ENCODE measurements at places on chromosomes 2 and 18.

DNA sequence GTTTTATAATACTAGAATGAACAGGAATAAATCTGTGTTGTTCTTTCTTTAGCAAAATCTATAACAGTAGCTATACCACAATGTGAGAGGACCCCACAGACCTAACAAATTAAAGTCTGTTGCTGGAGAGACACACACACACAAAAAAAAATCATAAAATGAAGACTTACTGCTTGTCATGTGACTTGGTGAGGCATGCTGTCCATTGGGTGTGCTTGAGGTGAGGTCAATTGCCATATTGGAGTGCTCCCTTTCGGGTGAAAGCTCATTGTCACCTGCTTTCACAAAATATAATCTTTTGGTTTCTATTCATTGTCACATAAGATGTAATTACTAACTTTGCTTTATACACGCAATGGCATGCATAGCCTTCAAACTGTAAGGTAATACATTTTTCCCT is 3.9 kb downstream of the IKZF2 start:
- no peak for ATAC-seq

- ATAC-seq = no peak
Observed at GRCh38 chr2:85959826-85960225, 71.0 kb upstream of the ST3GAL5 start.

DNA sequence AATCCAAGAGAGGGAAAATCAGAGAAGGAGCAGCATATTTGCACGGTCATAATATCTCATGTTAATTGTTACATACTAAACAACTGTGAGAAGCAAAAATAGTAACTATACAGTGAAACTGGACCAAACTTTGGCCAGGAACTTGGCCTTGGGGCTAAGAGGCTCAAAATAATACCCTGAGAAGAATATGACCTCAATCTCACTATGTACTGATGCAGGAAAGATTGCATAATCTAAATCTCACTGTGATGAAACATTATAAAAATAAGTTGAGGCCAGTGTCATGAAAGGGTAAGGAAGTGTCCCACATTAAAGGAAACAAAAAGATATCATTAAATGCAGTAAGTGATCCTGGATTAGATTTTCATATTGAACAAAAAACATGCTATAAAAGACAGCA is 36.5 kb downstream of the ZRANB3 start:
- ATAC-seq = no peak

DNA sequence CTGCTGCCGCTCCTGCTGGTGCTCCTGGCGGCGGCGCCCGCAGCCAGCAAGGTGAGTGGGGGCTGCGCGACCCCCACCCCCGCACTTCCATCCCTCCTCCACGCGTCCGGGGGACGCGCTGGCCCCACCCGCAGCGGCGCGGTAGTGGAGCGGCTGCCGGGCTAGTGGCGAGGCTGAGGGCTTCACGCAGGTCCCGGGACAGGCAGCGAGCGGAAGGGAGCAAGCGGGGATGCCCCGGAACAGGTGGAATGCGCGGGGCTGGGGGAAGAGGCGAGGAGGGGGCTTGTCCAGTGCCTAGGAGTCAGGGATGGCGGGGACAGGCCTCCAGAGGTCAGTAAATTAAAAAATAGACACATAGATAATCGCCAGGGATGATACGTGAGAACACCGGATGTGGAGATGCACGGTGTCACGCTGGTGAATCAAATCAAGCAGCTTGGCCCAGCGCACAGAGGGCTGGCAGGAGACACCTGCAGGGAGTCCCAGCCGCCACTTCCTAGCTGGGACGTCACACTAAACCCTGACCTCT is 403 bp downstream of the COL4A3 start:
- peak; percentile 80 for ATAC-seq

DNA sequence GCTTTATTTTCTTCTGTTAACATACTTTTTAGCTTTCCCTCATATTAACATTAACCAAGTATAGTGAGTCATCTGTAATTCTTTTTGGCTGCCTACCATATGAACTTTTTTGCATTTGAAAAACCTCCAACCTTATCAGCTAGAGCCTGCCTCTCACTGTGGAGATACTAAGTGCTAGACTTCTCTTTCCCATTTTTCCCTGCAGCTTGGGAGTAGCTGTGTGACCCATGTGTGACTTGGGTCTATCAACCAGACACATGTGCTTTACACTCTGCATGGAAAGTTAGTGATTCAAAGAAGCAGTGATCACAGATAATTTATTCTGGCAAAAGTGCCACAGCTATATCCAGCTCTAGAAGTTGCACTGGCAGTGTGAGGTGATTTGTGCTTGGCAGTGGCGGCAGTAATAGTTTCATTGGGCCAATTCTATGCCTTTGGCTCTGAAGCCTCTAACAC is 36.3 kb downstream of the PREPL start:
- no peak for ATAC-seq

GRCh38 chr18:25239581-25240419 is 112.2 kb downstream of the ZNF521 start:
- ATAC-seq = no peak

- no peak for ATAC-seq
Observed at GRCh38 chr2:145283131-145283530, 763.2 kb upstream of the ZEB2 start.

- peak; percentile 10 for ATAC-seq
Observed at GRCh38 chr18:62526098-62527025, 3.5 kb downstream of the ZCCHC2 start.

DNA sequence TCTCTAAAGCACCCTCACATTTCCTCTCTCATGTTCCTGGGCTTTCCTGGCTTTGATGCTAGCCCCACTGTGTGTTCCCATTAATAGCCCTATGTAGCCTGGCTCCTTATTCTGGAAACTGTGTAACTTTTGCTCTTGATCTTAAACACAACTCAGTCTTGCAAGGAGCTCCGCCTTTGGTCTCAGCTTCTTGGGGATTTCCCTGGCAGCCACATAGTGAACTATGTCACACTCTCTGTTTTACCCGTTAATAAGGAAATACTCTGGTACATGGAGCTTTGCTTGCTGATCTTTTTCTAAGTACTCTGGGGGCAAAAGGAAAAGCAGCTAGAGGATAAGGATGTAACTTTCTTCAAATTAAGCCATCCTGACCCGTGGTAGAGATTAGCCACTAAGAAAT is 259.3 kb downstream of the NEDD4L start:
- peak; percentile 87 for ATAC-seq

DNA sequence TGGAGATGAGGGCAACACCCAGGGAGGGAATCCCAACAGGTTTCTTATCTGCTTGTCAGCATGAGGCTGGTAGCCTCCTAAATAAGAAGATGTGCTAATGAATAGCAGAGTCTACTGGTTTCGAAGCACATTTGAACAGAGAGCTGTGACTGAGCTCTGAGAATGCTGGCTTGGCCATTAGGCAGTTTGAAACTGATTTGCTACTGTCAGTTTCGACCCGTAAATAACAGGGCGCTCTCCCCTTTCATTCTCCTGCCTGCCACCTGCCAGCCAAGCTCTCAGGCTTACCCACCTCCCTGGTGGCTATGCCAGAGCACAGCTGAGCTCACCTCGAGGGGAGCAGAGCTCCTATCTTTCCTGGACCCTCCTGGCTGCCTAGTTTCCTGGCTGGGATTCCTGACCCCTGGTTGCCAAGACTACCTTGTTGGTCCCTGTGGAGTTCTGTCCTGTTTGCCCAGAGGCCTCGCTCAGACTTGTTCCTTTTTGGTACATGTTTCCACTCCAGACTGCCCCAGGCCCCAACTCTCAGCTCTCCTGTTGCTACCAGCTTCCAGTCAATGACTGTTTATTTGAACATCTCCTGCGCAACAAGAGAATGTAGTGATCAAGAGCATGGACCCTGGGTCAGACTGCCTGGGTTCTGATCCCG is 102.3 kb upstream of the ALPP start:
- ATAC-seq = no peak

GRCh38 chr2:37843556-37843955 is 81.5 kb upstream of the RMDN2 start:
- ATAC-seq = no peak

DNA sequence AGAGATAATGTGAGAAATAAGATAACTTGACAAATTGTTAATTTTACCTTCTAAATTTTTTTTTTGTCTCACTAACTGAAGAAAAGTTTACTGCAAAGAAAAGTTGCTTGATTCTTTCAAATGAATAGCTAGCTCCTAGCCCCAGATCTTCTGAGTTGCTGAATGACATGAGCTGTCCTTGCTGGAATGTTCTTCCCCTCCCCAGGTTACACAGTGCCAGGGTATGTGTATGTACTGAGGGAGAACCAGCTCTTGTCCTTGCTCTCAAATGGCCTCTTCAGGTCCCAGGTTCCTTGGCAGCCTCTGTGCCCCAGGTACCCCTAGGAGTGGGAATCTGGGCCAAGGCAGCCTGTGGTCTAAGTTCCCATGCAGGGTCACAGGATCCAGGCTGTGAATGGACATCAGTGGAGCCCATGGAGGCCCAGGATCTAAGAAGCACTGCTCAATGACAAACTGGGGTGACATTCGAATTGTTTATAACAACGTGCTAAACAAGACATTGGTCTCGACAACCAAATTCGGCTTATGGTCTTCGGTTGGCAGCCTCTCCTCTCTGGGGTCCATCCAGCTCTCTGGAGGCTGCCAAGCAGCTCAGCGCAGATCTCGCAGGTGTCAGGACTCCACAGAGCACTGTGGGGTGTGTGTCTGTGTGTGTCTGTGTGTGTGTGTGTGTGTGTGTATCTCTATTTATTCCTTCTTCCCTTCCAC is 17.1 kb upstream of the INO80C start:
- ATAC-seq = no peak

DNA sequence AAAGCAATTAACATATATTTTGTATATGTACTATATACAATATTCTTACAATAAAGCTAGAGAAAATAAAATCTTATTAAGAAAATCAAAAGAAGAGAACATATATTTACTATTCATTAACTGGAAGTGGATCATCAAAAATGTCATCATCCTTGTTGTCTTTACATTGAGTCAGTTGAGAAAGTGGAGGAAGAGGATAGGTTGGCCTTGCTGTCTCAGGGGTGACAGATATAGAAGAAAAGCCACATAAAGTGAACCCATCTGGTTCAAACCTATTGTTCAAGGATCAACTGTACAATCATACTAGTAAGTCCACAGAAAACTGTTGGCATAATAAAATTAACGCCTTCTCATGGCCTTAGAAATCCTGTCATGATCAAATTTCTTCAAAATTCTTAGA is 26.6 kb downstream of the SESTD1 start:
- no peak for ATAC-seq

GRCh38 chr18:66168685-66169235 is 417.9 kb downstream of the CDH7 start:
- ATAC-seq = no peak

- ATAC-seq = peak; percentile 70
Observed at GRCh38 chr2:176638167-176639015, 369.1 kb downstream of the MTX2 start.

DNA sequence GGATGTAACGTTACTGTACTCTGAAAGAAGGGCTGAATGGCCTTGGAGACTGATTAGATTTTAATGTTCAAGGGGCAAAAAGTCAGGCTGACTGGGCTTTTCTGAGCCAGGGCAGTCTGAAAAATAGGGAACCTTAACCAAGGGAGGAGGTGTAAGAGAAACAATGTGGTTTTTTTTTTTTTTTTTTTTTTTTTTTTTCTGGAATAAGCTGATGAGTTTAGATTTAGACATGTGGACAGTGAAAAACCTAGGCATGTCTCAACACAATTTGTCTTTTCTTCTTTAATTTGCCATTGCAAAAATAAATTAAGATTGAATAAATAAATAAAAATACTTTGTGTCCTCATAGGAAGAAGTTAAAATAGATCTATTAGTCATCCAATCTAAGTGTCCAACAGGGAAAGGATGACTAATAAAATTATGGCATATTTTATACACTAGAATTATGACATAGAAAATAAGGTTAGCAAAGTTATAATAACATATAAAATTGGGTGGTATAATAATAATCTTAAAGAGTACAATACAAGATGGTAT is 237.6 kb upstream of the TRIB2 start:
- no peak for ATAC-seq

GRCh38 chr2:232980683-232981082 is 32.4 kb downstream of the NGEF start:
- no peak for ATAC-seq

- no peak for ATAC-seq
Observed at GRCh38 chr2:196987298-196987648, 60.8 kb upstream of the PGAP1 start.

DNA sequence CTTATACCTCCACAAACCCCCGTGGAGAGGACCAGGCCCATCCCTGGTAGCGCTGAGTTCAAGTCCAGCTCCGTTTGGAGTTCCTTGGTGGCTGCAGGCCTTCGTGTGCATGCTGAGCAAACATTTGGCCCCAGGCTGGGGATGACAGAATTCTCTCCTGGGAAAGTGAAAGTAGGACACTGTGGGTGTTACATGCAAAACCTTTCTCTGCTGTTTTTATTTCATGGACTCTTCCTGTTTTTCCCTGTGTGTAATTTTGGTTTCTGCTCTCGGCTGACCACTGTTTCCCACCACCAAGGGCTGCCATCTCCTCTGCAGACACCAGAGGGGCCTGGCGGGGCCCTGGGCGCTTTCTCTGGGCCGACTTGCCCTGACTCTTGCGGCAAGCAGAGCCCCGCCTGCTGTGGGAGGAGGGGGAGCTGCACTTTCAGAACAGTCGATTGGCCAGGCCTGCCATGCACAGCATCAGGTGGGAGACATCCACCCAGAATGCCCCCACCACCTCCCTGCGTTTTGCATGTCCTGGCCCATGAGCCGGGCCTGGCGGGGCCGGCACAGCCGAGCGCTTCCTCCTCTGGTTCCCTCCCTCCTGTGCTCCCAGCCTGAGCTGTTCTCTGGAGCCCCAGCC is 102.4 kb downstream of the CABLES1 start:
- peak; percentile 71 for ATAC-seq

DNA sequence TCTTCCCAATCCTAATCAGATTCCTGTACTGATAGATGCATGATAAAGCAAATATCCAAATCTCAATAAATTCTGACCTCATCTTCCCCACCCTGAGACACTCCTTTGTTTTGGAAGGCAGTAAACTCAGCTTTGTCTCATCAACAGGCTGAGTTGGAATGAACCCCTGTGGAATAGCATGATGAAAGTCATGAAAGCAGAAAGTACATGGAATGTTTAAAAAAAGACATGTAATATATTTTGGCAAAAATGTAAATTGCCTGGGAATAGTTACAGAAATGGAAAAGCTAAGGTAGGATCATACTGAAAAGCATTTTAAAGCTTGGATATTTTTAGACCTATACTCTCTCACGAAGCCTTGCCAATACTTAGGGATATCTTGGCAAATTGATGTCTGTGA is 468.7 kb upstream of the CDH7 start:
- ATAC-seq = no peak

DNA sequence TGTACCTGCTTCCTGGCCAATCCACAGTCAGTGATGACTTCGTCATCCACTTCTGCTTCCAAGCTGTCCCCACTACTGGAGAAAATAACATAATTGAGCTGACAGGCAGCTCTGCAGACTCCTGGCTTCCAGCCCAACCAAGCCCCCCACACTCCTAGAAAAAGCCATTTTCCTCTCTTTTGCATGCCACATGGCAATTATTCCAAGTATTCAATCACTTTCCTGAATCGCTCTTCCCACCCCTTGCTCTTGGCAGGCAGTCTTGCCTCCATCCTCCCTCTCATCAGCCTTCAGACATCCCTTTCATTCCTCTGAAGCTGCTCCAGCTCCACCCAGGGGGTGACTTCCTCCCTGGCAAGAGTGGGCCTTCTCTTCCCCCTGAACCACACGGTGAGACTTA is 14.3 kb upstream of the ST8SIA5 start:
- no peak for ATAC-seq
